Fibroblast of skin of left quadriceps (primary cell): ENCODE measurements at places on chromosomes 6 and 20.

- DNase-seq, result no peak
These were observed 158.1 kb downstream of the QKI start for GRCh38 chr6:163572612-163573011.

- DNase-seq, result no peak
These were observed 21.9 kb downstream of the PYGB start for GRCh38 chr20:25269833-25270170.

DNA sequence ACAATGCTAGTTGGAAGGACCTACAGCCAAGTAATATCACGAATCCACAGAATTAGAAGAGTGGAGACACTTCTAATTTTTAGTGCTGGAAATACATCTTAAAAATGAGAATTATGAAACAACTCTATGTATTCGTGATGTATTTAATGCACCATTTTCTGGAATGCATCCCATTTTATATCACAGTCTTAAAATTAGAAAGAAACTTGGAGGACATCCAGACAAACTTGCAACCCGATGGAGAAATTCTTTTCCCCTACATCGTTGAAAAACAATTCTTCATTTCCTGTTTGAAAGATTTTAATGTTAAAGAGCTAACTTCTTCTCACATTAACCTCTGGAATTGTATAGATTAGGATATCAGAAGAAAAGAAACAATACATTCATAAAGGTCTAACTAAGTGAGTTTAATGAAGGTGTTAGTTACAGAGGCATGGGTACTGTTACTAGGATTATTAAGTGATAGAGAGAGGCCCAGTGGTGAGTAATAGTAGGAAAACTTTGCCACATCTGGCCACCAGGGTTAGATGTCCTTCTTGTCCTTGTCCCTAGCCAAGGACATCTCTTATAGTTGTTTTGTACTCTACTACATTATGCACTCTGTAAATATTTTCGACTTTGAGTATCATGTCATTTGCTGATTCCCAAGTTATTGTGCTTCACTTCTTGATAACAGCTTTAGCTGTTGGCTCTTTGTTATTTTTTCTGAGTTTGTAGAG is 502.4 kb upstream of the PTCHD4 start:
- DNase-seq, result peak; percentile 19

GRCh38 chr6:34341481-34341971 is 50.9 kb downstream of the NUDT3 start:
- DNase-seq, result no peak

DNA sequence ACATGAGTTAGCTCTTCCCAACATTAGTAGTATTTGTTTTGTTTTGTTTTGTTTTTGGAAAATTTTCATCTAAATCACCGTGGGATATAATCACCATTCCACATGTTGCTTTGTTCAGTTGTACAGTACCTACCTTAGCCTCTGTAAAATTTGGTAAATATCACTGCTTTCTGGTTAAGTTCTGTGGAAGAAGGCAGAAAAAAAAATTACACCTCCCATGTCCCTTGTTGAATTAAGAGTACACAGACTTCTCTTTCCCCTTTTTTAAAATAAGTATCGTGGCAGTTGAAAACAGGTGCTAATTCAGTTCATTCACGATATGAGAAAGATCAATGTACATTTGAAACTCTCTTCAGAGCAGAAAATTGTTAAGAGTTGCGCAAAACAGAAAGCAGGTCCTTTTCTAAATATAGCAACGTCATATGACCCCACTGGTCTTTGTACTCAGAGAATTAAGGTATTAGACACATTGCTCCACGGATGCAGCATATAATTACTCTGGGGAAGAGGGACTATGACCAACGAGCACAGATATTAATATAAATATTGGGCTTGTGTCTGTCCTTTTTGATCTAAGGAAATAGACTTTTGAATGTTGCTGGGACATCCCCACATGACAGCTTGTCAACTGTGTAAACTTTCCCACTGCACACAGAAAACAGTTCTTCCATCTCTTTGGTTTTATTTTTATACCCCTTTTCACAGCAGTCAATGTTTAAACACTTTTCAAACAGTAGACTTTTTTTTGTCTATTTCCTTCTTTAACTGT is 58.6 kb upstream of the ZNF217 start:
- no peak for DNase-seq

GRCh38 chr20:49151436-49151835 is 36.7 kb downstream of the STAU1 start:
- no peak for DNase-seq
